ENCODE measurements at places on chromosomes 16 and 17.

DNA sequence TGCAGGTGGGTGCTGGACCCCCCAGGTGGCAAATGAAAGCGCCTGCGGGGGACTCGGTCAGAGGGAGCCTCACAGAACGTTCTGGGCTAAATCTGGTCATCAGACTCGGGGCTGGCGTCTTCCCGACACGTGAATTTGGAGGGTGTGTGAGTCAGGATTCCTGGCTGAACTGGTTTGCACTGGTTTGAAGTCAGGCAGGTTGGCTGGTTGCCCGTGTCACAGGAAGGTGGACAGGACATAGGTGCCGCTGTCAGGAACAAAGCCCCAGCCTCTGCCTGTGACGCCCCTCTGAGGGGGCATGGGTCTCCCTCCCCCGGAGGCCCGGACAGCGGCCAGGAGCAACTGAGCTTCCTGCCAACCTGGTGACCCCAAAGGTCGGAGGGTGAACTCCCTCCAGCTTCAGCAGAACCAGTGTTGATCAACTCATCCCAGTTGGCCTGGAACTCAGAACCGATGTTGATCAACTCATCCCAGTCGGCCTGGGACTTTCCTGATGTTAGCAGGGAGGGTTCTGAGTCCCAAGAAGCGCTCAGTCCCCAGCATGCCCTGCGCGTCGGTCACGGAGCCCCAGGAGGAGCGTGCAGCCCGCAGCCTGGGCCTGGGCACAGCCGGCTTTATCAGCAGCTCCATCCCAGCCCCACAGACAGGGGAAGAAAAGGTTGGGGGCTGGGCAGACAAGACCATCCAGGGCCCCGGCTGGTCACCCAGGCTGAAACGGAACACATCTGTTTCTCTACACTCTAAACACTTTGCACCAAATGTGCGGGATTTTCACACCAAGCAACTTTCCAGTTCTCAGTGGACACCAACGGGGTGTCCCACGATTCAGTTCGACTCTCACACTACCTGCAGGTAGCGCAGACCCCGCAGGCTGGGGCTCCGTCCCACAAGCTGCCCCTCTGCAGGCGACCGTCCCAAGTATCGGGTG, 14.4 kb upstream of the METRNL start:
- DNase-seq, result no peak

DNA sequence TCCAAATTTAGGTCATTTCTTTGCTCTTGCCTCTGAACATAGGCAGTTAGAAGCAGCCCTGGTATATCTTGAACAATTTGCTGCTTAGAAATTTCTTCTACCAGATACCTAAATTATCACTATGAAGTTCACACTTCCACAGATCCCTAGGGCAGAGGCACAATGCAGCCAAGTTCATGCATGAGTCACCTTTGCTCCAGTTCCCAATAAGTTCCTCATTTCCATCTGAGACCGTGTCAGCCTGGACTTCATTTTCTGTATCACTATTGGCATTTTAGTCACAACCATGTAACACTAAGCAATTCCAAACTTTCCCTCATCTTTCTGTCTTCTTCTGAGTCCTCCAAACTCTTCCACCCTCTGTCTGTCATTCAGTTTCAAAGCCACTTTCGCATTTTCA, 45.0 kb downstream of the KCNJ16 start:
- DNase-seq, result no peak

- no peak for DNase-seq
These were observed 512.2 kb downstream of the GRIN2A start for GRCh38 chr16:9670033-9670432.

DNA sequence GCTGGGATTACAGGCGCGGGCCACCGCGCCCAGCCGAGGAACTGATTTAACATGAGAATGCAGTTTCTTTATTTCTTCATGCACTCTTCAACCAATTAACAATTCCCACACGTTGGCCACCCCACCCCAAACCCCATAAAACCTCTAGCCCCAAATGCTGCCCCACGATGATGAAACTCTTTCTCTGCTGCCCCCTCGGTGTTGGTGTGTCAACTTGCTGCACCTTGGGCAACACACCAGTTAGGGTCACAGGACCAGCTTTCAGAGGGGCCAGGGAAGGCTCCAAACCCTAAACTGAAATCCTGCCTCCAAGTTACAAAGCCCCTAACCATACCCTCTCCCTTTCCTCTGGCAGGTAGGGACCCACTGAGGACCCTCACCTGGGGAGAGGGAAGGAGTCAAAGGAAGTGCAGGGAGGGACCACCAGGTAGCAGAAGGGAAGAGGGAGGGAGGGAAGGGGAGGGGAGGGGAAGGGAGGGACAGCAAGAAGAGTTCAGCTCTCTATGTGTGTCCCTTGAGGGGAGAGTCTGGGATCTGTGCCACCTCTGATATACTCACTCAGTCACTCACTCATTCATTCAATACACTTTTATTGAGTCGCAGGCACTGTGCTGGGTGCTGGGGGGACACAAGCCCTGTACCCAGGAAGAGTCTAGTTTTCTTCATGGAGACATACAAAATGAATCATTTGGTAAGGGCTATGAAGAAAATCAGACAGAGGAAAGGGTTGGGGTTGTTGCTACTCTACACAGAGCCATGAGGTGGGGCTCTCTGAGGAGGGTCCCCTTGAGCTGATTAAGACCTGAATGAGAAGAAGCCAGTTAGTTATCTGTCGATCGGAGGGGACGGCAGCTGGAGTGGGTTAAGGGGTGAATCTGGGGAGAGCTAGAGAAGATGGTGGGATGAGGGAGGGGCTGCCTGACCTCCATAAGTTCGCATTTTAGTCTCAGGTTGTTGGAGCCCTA, 3.9 kb downstream of the PLXDC1 start:
- no peak for DNase-seq

DNA sequence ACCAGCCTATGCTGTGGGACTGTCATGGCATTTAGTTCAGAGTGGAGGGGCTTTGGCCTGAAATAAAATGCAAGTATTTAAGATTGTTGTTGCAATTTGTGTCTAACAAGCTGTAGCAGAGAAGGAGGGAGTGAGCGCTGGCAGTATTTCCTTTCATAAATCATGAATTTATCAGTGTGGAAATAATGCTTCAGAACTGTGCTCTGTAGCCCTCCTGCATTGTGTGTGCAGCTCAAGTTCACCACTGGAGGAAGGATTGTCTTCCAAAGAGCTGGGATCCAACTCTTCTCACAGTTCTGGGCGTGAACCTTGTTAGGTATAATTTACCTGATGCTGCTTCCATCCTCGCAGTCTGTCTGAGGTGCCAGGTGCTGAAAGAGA, 15.1 kb downstream of the SNX11 start:
- no peak for DNase-seq

DNA sequence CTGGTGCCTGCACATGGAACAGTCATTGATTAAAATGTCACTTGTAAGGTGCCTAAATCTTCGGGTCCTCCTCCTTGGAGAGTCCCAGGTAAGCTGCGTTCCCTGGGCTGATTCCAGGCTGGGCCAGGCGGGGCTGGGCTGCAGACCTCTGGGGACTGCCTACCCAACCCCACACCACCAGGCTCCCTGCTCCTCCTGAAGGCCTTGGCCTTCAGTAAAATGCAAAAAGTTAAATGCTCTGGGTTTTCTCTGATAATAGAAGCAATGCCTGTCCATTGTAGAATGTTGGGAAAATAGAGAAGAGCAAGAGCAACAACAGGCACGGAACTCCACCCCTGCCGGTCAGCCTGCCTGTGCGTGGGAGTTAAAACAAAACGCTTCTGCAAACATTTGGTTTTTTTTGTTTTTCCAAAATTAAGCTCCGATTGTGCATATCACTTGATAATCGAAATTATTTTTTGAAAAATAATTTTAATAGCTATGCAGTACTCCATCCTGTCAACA, 363.9 kb downstream of the SEC14L1 start:
- DNase-seq, result no peak

All from urinary bladder (tissue), 4 donors.